ENCODE measurements at places on chromosomes 6 and 20.

- no peak for DNase-seq
These were observed 94.0 kb downstream of the SGK1 start for GRCh38 chr6:134223796-134224420.

- no peak for DNase-seq
These were observed 115.8 kb upstream of the GMDS start for GRCh38 chr6:2361195-2361594.

- no peak for DNase-seq
These were observed 77.0 kb downstream of the TBX18 start for GRCh38 chr6:84687431-84687830.

DNA sequence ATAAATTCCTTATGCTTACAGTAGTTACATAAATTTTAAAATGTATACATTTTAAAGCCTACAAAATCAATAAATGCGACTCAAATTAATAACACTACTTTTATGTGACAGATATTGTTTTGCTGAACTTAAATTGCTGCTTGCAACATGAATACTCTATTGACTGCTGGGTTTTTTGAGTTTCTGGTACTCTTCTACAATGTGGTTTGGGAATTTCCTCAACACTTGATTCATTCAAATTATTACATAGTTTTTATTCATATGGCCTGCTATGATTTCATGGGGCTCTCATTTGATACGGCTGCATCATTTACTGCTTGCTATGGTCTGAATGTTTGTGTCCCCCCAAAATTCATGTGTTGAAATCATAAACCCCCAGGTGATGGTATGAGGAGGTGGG lies 2.3 kb upstream of the TXLNB start:
- DNase-seq = no peak

DNA sequence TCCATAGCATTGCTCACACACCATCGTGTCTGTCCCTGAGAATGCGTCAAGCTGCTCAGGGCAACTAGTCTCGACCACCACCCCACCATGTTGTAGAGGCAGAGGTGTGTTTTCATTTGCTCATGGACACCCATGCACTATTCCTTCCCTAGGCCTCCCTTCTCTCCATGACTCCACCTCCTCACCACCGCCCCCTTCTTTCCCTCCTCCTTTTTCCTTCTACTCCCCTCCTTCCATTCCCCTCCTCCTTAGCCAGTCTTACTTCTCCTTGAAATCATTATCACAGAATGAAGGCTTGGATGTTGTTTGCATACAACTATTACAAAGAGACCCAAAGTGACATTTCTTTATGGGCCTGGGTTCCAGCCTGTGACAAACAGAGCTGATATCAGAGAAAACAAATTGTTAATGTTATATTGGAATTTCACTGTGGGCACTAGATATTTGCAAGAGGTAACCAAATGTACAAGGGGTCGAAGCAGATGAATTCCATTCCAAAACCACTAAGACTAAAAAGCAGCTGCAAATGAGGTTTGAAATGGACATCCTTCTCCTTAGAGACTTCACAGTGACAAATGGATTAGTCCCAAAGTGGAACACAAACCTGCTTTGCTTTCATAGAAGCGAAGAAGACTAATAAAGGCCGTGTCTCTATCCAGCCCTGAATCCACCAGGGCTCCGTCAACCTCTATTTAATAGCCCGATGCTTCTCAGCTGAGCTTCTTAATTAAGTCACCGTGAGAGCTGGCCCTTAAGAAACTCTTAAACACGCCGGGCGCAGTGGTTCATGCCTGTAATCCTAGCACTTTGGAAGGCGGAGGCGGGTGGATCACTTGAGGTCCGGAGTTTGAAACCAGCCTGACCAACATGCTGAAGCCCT lies 275.8 kb upstream of the SULF2 start:
- no peak for DNase-seq

GRCh38 chr6:51737580-51738360 lies 349.6 kb downstream of the PKHD1 start:
- no peak for DNase-seq

DNA sequence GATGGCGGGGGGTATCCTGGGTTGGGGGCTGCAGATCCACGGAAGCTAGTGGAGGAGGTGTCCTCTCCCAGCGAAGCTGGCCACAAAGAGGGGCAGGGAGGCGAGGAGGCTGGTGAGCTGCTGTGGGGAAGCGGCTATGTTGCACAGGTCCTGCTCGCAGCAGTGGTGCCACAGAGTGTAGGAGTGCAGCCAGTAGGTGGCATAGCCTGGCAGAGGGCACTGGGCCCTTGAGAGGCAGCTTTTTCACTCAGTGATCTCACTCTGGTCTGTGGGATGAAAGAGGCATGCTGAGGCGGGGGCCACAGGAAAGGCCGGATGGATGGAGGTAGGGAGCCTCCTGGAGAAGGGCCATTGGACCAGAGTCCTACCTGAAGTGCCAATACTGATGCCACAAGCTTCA lies 2.9 kb upstream of the LY6G6D start:
- no peak for DNase-seq

DNA sequence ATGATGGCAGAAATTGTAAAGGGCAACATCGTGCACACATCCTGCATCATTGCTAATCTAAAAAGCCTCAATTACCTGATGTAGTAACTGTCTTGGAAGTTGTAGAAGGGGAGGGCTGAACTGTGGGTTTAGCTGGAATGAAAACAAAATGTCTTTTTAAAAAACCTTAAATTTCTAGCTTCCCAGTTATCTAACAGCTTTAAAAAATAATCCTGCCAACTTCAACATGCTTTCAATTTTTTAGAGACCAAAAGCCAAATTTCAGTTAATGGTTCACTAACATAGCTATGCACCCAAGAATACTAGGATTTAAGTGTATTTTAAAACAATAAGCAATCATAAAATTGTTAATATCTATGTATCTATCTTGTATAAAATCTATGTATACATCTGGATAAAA lies 11.9 kb downstream of the CD164 start:
- no peak for DNase-seq

- DNase-seq = no peak
These were observed 724 bp downstream of the CDKN1A start for GRCh38 chr6:36679043-36679833.

GRCh38 chr6:157246048-157246630 lies 77.2 kb downstream of the TMEM242 start:
- no peak for DNase-seq

GRCh38 chr20:46230801-46231282 lies 77.5 kb downstream of the CDH22 start:
- DNase-seq = no peak

- no peak for DNase-seq
These were observed 24.2 kb upstream of the ENPP4 start for GRCh38 chr6:46105568-46105967.

GRCh38 chr20:13173201-13173600 lies 47.9 kb upstream of the ISM1 start:
- DNase-seq = no peak

DNA sequence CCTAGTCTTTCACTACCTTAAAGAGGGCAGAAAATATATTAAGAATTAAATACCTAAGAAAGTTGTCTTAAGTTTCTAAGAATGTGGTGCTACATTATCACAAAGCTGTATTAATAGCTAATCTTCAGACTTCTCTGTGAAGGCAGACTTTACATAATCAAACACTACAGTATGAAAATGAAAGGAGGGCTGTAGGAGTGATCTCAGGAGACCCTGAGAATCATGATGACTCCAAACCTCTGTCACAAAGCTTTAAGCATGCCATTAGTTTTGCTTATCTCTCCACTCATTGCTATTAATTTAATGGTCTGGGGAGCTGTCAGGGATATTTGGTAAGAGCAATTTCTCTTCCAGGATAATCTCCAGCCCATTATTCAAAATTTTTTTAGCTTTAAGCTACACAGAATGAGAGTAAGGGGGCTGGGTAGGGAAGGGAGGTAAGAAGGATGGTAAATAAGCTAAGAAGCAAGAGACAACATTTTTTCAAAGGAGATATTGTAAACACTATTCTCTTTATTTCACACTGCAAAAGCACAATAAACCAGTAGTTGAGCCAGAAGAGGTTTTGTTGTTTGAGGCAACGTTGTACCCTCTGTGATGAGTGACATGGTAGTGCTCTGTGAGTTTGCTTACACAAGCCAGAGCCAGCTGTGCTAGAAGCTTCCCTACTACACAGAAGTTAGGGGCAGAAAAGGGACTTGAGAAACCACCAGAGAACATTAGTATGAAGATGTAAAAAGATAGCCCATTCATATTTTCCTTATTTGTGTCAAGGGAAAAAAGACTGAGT lies 258.8 kb downstream of the GMDS start:
- DNase-seq = no peak

GRCh38 chr6:154261688-154262397 lies 94.8 kb downstream of the IPCEF1 start:
- DNase-seq = no peak

GRCh38 chr6:51675922-51676275 lies 411.5 kb downstream of the PKHD1 start:
- DNase-seq = no peak

GRCh38 chr6:166104872-166105271 lies 62.8 kb downstream of the TBXT start:
- no peak for DNase-seq

- DNase-seq = no peak
These were observed 9.7 kb downstream of the NOL7 start for GRCh38 chr6:13624871-13625288.

- DNase-seq = no peak
These were observed 68.1 kb downstream of the LRRC1 start for GRCh38 chr6:53862662-53863462.

- DNase-seq = peak; percentile 6
These were observed 250.9 kb upstream of the RREB1 start for GRCh38 chr6:6856538-6857523.

DNA sequence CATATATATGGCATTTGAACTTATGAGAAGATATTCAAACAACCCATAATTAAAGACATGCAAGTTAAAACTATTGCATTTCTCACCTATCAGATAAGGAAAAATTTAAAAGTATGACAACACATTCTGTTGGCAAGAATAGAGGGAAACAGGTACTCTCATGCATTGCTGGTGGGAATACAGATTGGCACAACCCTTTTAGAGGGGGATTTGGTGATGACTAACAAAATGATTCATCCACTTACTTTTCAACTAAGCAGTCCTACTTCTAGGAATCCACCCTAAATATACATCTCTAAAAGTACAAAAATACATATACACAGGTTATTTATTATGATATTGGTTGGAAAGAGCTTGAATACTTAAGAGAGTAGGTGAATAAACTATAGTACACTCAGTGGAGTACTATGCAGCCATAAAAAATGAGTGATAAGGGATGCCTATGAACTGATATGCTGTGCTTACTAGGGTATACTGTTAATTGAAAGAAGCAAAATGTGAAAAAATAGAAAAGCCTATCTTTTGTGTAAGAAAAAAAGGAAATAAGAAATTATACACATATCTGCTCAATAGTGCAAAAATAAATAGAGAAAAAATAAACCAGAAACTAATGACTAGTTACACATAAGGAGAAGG lies 42.2 kb downstream of the ADAT2 start:
- DNase-seq = no peak

DNA sequence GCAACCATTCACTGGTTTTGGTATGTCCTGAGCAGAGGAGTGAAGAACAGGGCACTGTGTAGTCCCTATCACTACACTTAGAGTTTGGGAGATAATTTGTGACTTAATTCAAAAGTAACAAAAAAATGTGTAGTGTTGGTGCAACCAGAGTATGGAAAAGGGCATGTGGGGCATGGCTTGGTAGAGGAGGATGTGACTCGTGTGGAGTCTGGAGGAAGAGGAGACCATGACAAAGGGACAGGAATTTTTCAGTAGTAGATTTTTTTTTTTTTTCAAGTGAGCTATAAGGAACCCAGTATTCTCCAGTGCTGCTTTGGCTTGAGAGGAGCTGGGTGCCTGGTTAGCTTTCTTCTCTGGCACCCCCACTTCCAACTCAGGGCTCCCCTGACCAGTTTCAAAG lies 5.1 kb downstream of the MTRES1 start:
- DNase-seq = no peak

DNA sequence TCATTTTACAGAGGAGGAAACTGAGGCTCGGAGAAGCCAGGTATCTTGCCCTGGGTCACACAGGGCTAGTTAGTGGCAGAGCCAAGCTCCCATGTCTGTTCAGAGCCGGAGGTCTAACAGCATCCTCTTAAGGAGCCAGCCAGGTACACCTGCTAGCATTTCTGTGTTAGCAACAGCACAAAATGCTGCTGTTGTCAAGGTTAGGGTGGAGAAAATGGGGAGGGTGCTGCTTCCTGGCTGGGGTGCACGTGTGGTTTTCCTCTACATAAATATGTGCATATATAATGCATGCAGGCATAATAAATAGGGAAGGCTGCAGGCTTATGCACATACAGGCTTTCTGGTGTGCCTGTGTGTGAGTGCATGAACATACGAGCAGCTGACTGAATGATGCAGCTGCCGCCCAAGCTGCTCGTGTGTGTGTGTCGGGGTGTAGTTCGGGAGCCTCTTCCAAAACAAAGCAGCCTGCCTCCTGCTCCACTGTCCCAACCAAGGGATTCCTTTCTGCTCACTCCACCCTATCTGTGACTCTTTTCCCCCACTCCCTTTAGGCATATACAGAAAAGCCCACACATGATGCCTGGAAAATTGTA lies 86.6 kb downstream of the CD40 start:
- no peak for DNase-seq

GRCh38 chr20:44314870-44315269 lies 3.9 kb upstream of the FITM2 start:
- DNase-seq = no peak

DNA sequence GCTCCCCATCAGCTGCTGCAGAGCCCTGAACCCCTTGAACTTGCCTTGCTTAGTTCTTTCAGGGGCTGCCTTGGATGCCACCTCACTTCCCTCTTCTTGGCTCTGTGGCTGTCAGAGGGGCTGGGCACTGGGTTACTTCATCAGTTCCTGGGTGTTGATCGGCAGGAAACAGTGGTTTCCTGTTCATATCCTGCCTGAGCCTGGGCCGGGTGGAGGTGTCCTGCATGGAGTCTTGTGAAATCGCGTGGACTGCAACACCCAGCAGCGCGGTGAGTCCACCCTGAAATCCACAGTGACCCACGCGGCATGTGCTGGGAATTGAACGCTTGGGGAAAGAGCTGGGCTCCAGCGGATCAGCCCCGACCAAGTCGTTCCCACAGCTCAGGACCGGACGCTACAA lies 97.5 kb downstream of the CDH26 start:
- peak; percentile 13 for DNase-seq

- no peak for DNase-seq
These were observed 2.8 kb upstream of the CSTL1 start for GRCh38 chr20:23436681-23437080.

DNA sequence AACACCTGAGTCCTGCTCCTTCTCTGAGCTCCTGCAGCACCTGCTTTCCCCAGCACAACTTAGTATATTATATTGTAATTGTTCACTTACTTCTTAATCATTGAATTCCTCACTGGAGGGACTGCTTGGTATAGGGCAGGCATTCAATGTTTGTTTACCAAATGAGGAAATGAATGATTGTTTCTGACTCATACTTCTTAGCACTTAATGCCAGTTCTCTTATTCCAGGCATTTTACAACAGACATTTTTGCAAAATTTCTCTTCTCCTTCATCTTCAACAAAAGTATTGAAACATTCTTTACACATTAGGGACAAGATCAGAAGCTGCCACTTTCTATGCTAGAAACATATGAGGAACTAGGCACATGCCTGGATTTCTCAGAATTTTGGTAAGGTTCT lies 119.4 kb downstream of the TBX18 start:
- DNase-seq = no peak

- no peak for DNase-seq
These were observed 246.2 kb downstream of the HIVEP2 start for GRCh38 chr6:142698751-142699150.

Measured in stimulated activated naive CD4-positive, alpha-beta T cell (primary cell).